ENCODE measurements at places on chromosomes 1 and 21. TPM values are rescaled to one million over a fixed set of nuclear protein-coding genes. Genes with fewer than 3 reads are reported as not detected.
A peak's percentile ranks its signal among the peaks of the same experiment; 100 is the strongest.

NIBAN1 gene
- total RNA-seq, result 43.2 TPM

SELL gene
- 378 TPM for total RNA-seq

S1PR1 gene
- 363 TPM for total RNA-seq

AGTRAP gene
- total RNA-seq, result 21.7 TPM

TFF2 gene
- total RNA-seq, result not detected

FNDC5 gene
- total RNA-seq, result not detected

- no peaks in the 10 kb centered on the region for H3K36me3 ChIP-seq
- H3K4me1 ChIP-seq, result no peaks in the 10 kb centered on the region
- no peaks in the 10 kb centered on the region for H3K27me3 ChIP-seq
- H3K4me3 ChIP-seq, result no peak overlapping the region
These were observed 563.9 kb upstream of the NR5A2 start for GRCh38 chr1:199463521-199464127.

DNA sequence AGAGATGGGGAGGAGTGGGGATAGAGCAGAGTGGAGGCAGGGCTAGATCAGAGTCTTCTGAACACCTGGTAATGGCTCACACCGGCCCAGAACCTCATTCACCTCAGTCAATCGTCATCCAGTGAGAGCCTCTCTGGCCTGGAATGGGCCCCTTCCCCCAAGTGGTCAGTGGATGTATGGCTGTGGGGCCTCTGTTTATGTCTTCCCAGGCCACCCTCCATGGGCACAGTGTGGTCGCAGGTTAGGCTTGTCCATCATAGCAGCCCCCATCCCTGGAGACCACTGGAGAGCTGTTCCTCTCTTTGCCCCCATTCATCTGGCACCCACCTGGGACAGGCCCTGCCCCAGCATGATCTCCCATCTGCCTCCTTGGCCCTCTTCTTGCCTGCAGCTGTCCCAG, 29.6 kb upstream of the TENT5C start:
- no peak overlapping the region for H3K4me3 ChIP-seq
- H3K36me3 ChIP-seq, result no peaks in the 10 kb centered on the region
- peaks cover 25% of the 10 kb centered on the region for H3K4me1 ChIP-seq
- H3K27me3 ChIP-seq, result no peaks in the 10 kb centered on the region
- no peak overlapping the region for H3K27ac ChIP-seq

DNA sequence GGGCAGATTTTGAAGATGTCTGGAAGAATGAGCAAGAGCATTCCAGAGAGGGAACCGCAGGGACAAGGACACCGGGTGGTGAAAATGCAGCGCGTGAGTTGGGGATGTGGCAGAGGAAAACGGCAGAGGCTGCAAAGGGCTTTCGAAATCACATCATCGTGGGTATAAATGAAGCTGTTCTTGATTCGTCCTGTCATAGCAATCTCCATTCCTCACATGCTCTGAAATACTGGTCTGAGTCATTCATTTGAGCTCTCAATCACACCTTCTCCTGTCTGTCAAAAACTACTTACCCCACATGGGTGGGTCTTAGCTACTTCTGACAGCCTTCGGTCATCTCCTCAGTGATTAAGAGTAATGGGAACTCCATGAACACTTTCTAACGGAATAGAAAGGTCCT, 81.5 kb downstream of the ERG start:
- H3K36me3 ChIP-seq, result no peaks in the 10 kb centered on the region
- no peak overlapping the region for H3K27ac ChIP-seq
- no peak for DNase-seq
- no peaks in the 10 kb centered on the region for H3K4me1 ChIP-seq
- H3K27me3 ChIP-seq, result no peaks in the 10 kb centered on the region

GRCh38 chr1:45573231-45573804, 10.5 kb upstream of the NASP start:
- no peak overlapping the region for H3K4me3 ChIP-seq
- DNase-seq, result no peak
- H3K36me3 ChIP-seq, result peaks cover 16% of the 10 kb centered on the region
- H3K4me1 ChIP-seq, result no peaks in the 10 kb centered on the region
- H3K27me3 ChIP-seq, result no peaks in the 10 kb centered on the region

DNA sequence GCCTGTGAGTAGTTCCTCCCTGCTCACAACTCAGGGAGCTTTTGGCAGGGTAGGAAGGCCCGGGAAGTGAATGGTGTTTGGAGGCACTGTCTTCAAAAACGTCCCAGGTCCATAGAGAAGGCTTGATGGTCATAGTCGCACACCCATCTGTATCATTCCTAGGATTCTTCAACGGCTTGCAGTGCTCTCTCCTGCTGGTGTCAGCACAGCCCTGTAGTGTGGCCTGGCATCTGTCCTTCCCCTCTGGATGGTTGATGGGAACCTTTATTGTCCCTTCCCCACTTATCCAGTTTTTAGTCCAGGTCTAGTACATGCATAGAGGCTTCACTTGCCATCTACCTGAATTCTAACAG, 142.8 kb upstream of the HOOK1 start:
- H3K27me3 ChIP-seq, result no peaks in the 10 kb centered on the region
- no peaks in the 10 kb centered on the region for H3K4me1 ChIP-seq
- DNase-seq, result no peak
- no peaks in the 10 kb centered on the region for H3K36me3 ChIP-seq
- no peak overlapping the region for H3K27ac ChIP-seq
- H3K4me3 ChIP-seq, result no peak overlapping the region

DNA sequence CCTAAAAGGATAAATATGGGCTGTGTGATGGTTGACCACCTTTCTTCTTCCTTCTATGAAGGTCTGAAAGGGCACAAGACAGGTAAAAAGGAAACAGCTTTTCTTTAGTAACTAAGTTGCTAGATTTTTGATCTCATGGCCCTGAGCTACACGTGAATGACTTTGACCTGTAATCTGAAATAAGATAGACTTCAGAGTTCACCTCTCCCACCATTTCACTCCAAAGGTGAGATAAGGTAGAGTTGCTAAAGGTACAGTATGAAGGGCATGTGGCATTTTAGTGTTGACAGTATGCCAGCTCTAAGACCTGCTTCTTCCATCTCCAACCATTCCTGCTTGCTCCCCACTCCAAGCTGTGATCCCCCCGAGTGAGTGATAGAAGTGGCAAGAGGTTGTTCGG, 25.8 kb upstream of the C8B start:
- no peaks in the 10 kb centered on the region for H3K36me3 ChIP-seq
- H3K4me1 ChIP-seq, result no peaks in the 10 kb centered on the region
- H3K4me3 ChIP-seq, result no peak overlapping the region
- H3K27me3 ChIP-seq, result no peaks in the 10 kb centered on the region
- no peak for DNase-seq

GRCh38 chr1:205986861-205987260, 16.3 kb downstream of the RAB7B start:
- no peaks in the 10 kb centered on the region for H3K27me3 ChIP-seq
- H3K4me1 ChIP-seq, result no peaks in the 10 kb centered on the region

DNA sequence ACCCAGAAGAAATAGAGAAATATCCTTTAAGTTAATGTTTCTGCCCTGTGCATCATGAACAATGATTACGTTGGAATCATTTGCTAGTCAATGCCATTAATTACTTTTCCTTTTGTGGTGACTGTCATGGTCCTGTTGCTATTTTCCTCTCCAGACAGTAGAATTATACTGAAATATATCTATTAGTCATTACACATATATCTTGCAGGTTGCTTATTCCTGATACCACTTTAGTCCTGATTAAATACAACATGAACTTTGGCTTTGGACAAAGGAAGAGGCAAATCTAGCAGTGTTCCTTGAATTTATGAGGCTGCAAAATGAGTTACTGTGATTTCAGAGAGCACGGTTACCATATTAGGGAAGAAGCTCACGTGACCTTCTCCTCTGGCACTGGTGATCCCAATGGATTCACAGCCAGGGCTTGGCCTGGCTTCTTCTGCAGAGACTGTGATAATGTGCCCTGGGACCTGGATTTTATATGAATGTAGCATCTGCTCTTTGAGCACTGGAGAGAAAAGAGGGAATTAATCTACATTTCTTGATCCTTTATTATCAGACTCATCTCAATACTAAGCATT, 12.4 kb upstream of the KRTAP19-8 start:
- no peaks in the 10 kb centered on the region for H3K36me3 ChIP-seq
- H3K4me3 ChIP-seq, result no peak overlapping the region
- no peaks in the 10 kb centered on the region for H3K4me1 ChIP-seq
- no peak overlapping the region for H3K27ac ChIP-seq
- no peaks in the 10 kb centered on the region for H3K27me3 ChIP-seq

GRCh38 chr1:209059981-209060380, 523.5 kb upstream of the CAMK1G start:
- H3K27me3 ChIP-seq, result no peaks in the 10 kb centered on the region
- H3K4me3 ChIP-seq, result no peak overlapping the region
- no peak overlapping the region for H3K27ac ChIP-seq
- no peaks in the 10 kb centered on the region for H3K4me1 ChIP-seq
- no peak for DNase-seq

- H3K4me3 ChIP-seq, result peak overlapping the region; percentile 64
- H3K27me3 ChIP-seq, result no peaks in the 10 kb centered on the region
- DNase-seq, result peak; percentile 9
- H3K4me1 ChIP-seq, result peaks cover 25% of the 10 kb centered on the region
- no peak overlapping the region for H3K27ac ChIP-seq
- H3K36me3 ChIP-seq, result no peaks in the 10 kb centered on the region
These were observed 1.1 kb downstream of the CHML start for GRCh38 chr1:241638909-241639622.

GRCh38 chr1:92505015-92505692, 18.4 kb upstream of the GFI1 start:
- H3K4me3 ChIP-seq, result no peak overlapping the region
- no peaks in the 10 kb centered on the region for H3K36me3 ChIP-seq
- H3K27me3 ChIP-seq, result no peaks in the 10 kb centered on the region

DNA sequence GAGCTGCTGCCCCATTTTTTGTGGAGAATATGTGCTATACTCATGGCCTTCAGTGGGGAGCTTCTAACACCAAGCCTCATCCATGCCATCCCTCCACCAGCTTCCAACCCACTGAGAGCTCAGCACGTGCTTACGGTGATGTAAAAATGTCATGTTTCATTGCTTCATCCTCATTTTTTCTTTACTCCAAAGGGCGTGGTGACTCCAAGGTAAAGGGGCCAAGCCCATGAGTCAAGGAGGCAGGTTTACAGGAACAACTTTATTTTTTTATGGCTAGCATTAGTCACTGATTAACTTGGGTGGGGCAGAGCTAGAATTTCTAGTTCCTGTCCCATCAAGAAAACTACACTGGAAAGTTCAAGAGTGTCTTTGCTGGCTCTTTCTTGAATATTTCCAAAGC, at the start of gene C1orf226:
Gene C1orf226 (plus strand): TSS at position 346 of the 400 bp plus-strand sequence. CDS start 174 bp downstream, outside the sequence.
- no peak within 1 kb of the TSS for H3K27ac ChIP-seq
- H3K27me3 ChIP-seq, result no peaks in the 10 kb centered on the region
- no peak for DNase-seq
- H3K36me3 ChIP-seq, result no peaks in the 10 kb centered on the region
- H3K4me3 ChIP-seq, result no peak within 1 kb of the TSS

- no peak overlapping the region for H3K4me3 ChIP-seq
- no peak overlapping the region for H3K27ac ChIP-seq
- H3K4me1 ChIP-seq, result peaks cover 7% of the 10 kb centered on the region
- no peaks in the 10 kb centered on the region for H3K27me3 ChIP-seq
These were observed 8.3 kb downstream of the GPR37L1 start for GRCh38 chr1:202130816-202131522.

- H3K27me3 ChIP-seq, result no peaks in the 10 kb centered on the region
- H3K4me3 ChIP-seq, result no peak overlapping the region
- no peak for DNase-seq
- no peaks in the 10 kb centered on the region for H3K36me3 ChIP-seq
These were observed 271.6 kb downstream of the KCNJ6 start for GRCh38 chr21:37644636-37645035.

GRCh38 chr1:33336580-33336979, 15.7 kb upstream of the A3GALT2 start:
- peaks cover 14% of the 10 kb centered on the region for H3K36me3 ChIP-seq
- H3K27me3 ChIP-seq, result no peaks in the 10 kb centered on the region
- H3K4me3 ChIP-seq, result no peak overlapping the region
- no peak overlapping the region for H3K27ac ChIP-seq

- H3K4me3 ChIP-seq, result no peak overlapping the region
- peaks cover 12% of the 10 kb centered on the region for H3K27me3 ChIP-seq
- H3K4me1 ChIP-seq, result peaks cover 6% of the 10 kb centered on the region
- no peaks in the 10 kb centered on the region for H3K36me3 ChIP-seq
- no peak for DNase-seq
- no peak overlapping the region for H3K27ac ChIP-seq
These were observed 55.1 kb upstream of the ADARB1 start for GRCh38 chr21:45019076-45019886.

GRCh38 chr21:19228226-19228625, 824.6 kb upstream of the TMPRSS15 start:
- H3K4me1 ChIP-seq, result no peaks in the 10 kb centered on the region
- no peak overlapping the region for H3K27ac ChIP-seq
- DNase-seq, result no peak
- H3K27me3 ChIP-seq, result no peaks in the 10 kb centered on the region

- H3K27ac ChIP-seq, result no peak overlapping the region
- H3K4me3 ChIP-seq, result peak overlapping the region; percentile 13
- no peak for DNase-seq
- H3K4me1 ChIP-seq, result peaks cover 16% of the 10 kb centered on the region
- no peaks in the 10 kb centered on the region for H3K36me3 ChIP-seq
- H3K27me3 ChIP-seq, result no peaks in the 10 kb centered on the region
These were observed 960 bp downstream of the RCAN1 start for GRCh38 chr21:34613679-34614627.

DNA sequence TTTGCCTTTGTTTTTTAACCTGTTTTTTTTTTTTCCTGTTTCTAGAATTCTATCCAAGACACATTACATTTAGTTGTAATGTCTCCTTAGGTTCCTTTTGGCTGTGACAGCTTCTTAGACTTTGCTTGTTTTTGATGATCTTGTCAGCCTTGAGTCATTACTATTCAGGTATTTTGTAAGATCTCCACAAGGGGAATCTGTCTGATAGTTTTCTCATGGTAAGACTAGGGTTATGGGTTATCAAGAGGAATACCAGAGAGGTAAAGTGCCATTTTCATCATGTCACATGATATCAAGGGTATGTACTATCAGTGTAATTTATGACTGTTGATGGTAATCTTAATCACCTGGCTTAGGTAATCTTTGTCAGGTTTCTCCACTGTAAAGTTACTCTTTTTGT, 99.1 kb upstream of the GFI1 start:
- no peaks in the 10 kb centered on the region for H3K27me3 ChIP-seq
- H3K36me3 ChIP-seq, result no peaks in the 10 kb centered on the region
- H3K27ac ChIP-seq, result no peak overlapping the region
- DNase-seq, result no peak
- H3K4me1 ChIP-seq, result peaks cover 44% of the 10 kb centered on the region

DNA sequence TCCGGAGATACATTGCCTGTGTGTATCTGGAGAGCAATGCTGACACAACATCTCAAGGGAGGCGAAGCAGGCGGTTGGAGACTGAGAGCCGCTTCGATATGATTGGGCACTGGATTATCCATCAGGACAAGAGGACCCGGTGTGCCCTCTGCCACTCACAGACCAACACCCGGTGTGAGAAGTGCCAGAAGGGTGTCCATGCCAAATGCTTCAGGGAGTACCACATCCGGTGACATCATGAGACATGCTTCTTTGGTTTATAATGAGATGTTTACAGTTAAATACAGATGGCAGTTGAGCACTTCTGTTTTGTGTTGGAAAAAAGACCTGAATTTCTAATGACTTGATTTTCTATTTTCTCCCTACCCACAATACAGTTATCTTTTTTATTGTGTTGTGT, 12.1 kb downstream of the PGBD2 start:
- peaks cover 42% of the 10 kb centered on the region for H3K36me3 ChIP-seq
- no peaks in the 10 kb centered on the region for H3K27me3 ChIP-seq
- no peak overlapping the region for H3K27ac ChIP-seq
- no peaks in the 10 kb centered on the region for H3K4me1 ChIP-seq
- H3K4me3 ChIP-seq, result no peak overlapping the region

All from CD4-positive, alpha-beta memory T cell (primary cell).